MG63 (cell line): ENCODE measurements at places on chromosomes 2 and 18. TPM values are rescaled to one million over a fixed set of nuclear protein-coding genes. Genes with fewer than 3 reads are reported as not detected.

GRCh38 chr2:25358249-25358815 is 16.6 kb upstream of the DNMT3A start:
- DNase-seq, result no peak

DNA sequence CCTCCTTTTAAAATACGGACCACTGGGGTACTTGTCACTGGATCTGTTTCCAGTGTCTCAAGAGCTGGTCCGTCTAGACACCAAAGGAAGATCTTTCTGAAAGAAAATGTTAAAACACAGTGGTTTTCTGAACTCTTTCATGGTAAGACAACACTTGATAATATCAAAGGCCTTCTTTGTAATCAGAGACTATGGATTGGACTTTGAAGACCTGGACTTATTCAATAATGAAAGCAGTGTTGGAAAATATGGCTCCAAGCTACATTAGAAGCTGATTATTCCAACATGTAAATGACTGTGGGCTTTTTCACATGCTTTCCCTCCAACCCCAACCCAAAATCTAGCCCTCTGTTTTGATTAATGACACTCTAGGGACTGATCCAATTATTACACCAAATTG is 329.4 kb upstream of the LYPD1 start:
- no peak for DNase-seq

GRCh38 chr2:181760521-181760920 is 80.2 kb upstream of the NEUROD1 start:
- DNase-seq, result no peak

DNA sequence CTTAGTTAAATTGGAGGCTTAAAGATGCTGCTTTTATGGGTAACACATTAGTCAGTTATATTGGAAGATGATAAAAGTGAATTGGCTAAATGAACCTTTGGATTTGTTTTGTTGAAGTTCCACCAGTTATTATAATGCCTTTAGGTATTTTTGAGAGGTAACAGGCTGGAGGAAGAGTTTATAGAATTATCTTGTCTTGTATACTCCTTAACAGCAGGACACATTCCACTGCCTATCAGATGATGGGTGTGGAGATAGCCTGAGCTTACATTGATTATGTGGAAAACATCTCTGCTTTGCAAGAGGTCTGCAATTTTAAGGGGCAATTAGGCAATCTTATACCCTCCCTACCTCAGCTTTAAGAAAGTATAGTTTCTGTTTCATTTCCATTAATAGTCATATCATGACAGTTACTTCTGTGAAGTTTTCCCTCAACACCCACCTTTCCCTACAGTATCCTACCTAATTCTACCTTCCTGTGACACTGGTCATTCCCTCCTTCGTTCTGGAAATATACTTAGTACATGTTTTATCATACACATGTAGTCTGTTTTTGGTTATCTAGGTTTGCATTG is 403.7 kb upstream of the SPRED2 start:
- DNase-seq, result no peak

DNA sequence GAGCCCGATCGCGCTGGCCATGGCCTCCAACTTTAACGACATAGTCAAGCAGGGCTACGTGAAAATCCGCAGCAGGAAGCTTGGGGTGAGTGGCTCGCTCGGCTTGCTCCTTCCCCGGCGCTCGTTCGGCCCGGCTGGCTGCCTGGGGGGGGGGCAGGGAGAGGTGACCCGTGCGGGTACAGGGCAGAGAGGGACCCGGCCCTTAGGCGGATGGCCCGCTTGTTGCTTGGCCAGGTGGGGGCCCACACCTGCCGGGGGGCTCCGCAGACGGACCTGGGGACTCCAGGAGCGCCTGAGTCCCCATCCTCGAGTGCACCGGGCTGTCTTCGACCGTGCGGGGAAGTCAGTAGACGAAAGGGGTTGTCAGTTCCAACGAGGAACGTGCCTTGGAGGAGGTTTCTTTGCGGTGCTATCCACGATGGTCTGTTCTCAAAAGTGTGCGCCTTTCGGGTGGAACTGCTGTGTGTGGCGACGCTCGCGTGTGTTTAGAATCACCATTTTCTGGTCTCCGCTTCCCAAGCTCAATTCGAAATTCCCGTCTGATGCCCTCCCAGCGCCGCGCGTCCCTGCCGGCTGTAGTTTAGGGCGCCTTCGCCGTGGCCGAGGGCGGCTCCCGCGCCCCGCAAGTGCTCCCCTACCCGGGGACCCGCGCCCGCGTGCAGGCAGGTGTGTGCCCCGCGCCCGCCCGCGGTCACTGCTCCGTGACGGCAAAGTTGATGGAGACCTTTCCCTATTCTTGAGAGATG is 711 bp downstream of the DOK6 start:
- peak; percentile 12 for DNase-seq

DNA sequence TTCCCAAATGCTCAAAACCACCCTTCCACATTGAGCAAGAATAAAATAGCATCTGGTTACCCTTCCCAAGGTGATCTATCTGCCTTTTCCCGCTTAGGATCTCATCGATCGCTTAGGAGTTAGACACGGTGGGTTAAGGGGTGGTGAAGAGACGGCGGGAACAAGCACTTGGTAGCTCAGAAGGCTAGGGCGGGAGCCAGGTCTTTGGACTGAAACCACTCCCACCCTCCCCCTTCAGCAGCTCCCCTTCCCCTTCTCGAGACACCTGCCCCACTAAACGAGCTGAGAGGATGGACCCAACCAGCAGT is 513 bp downstream of the THOC1 start:
- no peak for DNase-seq

DNA sequence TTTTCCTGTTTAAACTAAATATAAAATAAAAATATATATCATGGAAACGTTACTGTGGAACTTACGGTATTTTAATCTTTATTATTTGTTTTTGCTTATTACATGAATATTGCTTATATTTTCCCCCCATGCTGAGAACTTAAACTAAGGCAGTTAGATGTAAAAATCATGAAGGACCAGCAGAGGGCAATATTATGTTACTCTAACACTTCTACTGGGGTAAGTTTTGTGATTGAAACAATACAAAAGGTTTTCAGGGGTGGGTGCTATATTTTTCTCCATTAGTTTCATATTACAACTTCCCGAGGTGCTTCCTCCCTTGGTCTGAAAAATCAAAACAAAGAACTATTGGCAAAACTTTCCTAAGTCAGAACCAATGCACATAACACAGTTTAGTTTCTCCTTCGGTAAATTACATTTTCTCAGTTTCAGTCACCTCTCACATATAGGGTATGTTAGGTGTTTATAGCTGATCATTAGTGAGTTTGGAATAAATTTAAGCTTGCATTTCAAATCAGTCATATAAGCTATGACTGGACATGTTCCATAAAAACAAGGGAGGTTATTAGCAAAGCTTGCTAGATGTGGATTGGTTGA is 54.8 kb downstream of the ZNF407 start:
- DNase-seq, result no peak

DNA sequence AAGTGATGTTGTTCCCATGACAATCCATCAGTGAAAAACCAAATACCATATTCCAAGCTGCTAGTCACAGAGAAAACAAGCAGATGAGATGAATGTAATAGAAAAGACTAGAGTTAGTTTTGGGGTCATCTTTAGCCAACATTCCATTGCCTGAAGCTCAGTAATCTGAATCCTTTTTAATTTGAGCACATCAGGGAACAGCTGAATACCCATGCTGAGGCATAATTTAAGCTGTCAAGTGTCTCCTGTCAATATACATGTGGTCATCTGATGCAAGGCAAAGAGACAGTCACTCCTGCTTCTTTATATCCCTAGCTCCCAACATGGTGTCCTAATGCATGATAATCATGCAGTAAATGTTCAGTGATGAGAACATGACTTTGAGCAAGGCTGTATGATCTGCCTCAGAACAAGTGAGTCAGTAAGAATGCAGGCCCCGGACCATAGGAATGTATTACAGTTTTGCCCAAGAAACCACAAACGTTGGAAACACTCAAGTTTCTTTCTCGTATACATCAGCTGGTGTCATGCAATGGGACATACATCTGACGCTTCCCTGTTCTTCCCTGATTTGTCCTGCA is 48.0 kb downstream of the CDK15 start:
- peak; percentile 78 for DNase-seq

GRCh38 chr2:241310917-241311566 is 4.4 kb downstream of the HDLBP start:
- no peak for DNase-seq

GRCh38 chr2:41935825-41936224 is 112.0 kb upstream of the PKDCC start:
- DNase-seq, result no peak

DNA sequence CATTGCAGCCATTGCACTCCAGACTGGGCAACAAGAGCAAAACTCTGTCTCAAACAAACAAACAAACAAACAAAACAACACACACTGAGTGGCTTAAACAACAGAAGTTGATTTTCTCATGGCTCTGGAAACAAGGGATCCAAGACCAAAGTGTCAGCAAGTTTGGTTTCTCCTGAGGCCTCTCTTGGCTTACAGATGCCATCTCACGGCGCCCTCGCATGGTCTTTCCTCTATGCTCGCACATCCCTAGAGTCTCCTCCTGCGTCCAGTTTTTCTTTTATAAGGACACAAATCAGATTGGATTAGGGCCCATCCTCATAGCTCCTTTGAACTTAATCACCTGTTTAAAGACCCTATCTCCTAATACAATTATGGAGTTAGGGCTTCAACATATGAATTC is 133.4 kb upstream of the LRRTM1 start:
- no peak for DNase-seq

DNA sequence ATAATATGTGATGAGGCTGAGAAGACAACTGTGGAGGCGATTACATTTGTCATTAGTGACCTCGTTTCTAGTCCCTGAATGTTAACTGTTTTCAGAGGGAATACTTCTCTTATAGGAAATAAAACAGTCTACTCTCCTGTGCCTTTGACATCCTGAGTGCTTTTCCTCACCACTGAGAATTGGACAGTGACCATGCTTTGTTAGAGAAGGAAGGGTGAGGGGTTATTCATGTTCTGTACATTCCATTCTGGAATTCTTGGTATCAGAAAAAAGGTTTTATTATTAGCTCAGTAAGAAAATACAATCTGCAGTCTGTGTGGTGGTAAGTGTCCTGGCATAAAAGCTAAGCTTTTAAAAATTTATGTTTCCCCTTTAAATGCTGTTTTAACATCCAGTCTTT is 58.8 kb downstream of the PARD3B start:
- DNase-seq, result no peak

DNA sequence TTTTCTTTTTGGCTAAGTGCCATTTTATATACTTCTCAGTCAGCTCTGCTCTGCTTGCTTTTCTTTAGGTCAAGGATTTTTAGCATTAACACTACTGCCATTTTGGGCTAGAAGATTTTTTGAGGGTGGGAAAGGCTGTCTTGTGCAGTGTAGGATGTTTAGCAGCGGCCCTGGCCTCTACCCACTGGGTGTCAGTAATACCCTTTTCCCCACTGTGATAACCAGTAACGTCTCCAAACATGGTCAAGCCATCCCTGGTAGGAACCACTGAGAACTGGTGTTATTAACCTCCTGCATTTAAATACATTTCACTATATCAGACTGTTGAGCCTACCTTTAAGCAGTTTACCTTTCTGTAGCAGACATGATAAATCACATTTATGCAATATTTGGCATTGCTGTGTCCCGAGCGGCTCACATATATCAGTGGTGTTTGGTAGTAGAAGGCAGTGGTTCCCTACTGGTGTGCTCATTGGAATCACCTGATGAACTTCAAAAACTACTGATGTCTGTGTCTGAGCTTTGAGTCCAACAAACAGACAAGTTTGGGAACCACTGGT is 70.5 kb downstream of the CEP192 start:
- DNase-seq, result no peak

DNA sequence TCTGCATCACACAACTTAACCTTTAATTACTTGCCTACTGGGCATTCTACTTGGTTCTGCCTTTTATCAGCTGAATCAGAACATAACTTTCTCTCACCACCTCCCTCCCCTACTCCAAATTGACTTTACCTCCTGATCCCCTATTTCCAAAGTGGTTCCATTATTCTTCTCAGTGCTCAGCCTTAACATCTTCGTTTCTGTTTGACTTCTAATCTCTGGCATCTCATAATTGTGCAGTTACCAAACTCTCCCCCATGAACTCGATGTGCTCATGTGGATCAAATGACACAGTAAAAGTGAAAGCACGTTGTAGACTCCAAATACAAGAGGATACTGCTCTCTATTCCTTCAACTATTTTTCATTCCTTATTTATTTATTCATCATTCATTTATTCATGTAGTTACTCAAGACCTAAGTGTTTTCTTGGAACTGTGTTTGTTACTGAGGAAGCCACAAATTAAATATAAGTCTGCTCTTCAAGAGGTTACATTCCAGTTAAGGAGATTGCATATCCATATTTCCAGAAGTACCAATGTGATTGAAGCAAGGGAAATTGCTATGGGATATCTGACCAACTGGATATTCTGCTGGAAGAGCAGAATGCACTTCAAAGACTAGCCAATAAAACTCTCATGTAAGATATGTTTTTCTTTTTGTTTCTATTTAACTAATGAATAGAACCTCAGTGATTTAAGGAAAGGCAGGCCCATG is 158.8 kb downstream of the TMEFF2 start:
- DNase-seq, result no peak

GRCh38 chr2:208146006-208146405 is at the start of gene CRYGB:
CRYGB (minus strand) TSS chr2:208146158; CDS start chr2:208146120, 38 bp downstream.
- no peak for DNase-seq

DNA sequence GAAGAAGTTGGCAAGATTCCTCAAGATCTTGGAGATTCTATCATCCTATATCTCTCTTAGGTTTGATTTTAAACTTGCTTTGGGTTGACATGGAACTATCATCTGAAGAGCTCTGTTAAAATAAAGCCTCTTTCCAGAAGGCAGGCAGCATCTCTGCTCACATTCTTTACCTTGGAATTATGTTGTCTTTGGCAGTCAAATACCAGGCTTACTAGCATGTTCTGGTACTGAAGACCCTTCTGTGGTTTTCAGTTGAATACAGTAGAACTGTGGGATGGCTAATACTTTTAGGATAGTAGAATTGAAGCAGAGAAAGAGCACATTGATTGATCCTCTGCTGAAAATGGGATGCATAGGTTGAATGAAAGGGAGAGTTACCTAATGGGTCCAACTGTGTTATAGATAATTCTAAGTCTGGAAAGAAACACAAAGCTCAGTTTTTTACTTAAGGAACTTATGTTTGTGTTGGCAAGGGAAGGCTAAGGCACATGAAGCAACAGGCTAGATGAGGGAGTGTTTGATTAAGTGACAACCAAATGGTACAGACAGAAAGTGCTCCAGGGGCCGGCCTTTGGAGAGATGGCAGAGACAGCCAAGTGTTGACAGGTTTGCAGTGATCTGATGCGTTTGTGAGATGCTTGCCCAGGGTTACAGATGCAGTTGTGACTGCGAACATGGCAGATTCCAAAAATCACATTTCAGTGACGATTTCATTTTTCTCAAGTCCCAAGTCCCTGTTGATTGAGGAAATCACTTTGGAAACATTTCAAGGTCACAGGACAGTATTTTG is 397.9 kb downstream of the MEIS1 start:
- no peak for DNase-seq

Gene CHRND
- total RNA-seq, result not detected in 2 replicates

Gene RRM2
- total RNA-seq, result 31.3 and 33.2 TPM in 2 replicates

Gene ANTXR1
- 48.6 and 51.1 TPM in 2 replicates for total RNA-seq

Gene OR6B2
- not detected in 2 replicates for total RNA-seq

Gene DSG1
- total RNA-seq, result not detected in 2 replicates

Gene SLC4A5
- total RNA-seq, result under 0.01 TPM in 1 of 2 replicates, not detected in the other

Gene RSAD2
- total RNA-seq, result 1.2 and 6.9 TPM in 2 replicates

Gene ALPP
- not detected in 2 replicates for total RNA-seq

Gene KCNJ3
- total RNA-seq, result not detected in 2 replicates

Gene FMNL2
- 11.1 and 11.6 TPM in 2 replicates for total RNA-seq

Gene ELOA2
- total RNA-seq, result not detected in 2 replicates

Gene IL36A
- not detected in 2 replicates for total RNA-seq

Gene ODC1
- 471 and 646 TPM in 2 replicates for total RNA-seq
